Stimulated activated CD4-positive, alpha-beta T cell treated with anti-CD3 and anti-CD28 coated beads, Interleukin-4, amount 100 ng/mL, for 1 hour (primary cell): ENCODE measurements at places on chromosomes 1 and 21.

GRCh38 chr1:224253721-224254120 lies 70.7 kb downstream of the DEGS1 start:
- no peak for DNase-seq

DNA sequence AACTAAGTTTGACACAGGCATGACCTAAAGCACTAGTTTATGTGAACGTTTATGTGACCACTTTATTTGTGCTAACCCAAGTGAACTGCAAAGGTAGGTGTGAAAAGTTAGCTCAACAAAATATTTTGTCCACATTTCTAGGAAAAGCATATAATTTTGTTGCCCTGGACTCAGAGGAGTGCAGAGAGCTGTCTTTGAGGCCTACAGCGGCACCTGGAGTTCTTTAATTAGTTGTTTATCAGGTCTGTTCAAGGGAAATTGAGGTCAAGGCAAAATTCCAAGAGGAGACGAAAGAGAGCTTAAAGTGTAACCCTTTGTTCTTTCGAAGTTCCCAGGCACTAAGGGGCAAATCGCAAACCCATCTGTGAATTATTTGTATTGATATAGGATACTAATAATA lies 1.3 kb downstream of the GIPC2 start:
- DNase-seq: no peak

DNA sequence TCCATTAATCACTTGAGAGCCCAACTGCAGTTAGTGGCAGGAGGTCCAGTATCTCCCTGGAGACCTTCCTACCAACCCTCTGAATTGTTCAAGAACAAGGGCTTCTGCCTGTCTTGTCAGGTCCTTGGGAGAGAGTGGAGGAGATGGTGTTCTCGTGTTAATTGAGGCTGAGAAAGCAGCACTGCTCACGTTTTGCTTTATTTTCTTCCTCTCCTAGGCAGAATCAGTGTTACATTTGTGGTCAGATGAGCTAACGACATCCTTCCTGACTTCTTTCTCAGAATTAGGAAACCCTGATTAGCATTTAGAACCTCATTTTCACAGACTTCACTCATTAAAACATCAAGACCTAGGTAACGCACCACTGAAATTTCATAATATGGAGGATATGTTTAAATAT lies 26.4 kb upstream of the LRIG2 start:
- no peak for DNase-seq

GRCh38 chr1:145992958-145993617 lies 3.3 kb downstream of the TXNIP start:
- DNase-seq: no peak

- no peak for DNase-seq
Observed at GRCh38 chr1:86064899-86065298, 91.7 kb downstream of the COL24A1 start.

- no peak for DNase-seq
Observed at GRCh38 chr1:216450227-216450626, 27.0 kb upstream of the USH2A start.

- no peak for DNase-seq
Observed at GRCh38 chr1:230072296-230072695, 5.3 kb downstream of the GALNT2 start.

DNA sequence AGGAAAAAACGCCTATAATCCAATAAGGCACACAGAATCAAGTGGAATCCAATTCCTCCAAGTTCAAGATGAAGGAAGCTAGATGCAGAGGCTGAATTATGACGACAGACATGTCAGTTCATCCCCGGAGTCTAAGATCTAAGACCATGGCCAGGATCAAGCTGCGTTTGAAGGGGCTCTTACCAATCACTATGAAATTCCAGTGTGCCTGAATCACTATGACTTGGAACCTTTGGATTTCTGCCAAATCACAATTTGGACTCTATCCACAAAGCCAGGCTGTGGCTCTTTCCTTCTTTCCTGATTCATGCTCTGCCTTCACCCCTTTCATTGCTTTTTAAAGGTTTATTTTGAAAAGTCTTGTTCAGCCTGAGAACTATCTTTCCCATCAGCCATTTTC lies 17.1 kb downstream of the OLIG2 start:
- DNase-seq: no peak
